ENCODE measurements at places on chromosomes 11 and 22.

DNA sequence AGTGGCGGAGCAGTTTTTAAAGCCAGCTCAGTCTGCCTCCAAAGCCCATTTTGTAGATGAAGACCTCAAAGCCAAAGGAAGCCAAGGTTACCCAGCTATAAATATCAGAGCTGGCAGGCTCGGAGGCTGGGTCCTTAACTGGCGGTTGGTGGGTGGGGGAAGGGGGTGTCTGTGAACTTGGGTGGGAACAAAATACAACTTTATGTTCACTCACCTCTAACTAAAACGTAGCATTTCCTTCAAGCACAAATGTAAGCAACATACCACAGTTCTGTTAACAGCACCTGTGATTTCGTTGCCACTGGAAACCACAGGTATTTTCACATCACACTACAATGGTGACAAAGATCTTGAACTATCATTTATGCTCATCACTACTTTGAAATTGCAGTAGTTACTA, 99.7 kb upstream of the SYT13 start:
- DNase-seq: no peak

DNA sequence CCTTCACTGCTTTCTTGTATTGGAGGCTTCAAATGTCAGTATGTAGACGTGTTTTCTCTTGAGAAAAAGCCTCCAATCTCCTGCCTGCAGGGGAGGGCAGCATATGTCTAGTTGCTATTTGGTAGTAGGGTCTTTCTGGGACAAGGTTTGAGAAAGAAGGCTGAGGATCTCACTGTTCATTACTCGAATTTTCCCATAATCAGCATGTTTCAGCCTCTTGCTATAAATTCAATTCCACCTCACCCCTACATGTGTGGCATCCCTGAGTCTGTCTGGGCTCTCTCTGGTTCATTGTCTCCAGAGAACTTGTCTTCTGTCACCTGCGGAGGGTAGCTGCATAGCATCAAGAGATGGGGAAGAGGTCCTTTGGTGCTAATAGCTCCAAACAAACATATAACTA, 19.5 kb upstream of the CCDC83 start:
- no peak for DNase-seq

GRCh38 chr11:12185914-12186313, 75.5 kb downstream of the MICAL2 start:
- DNase-seq: no peak

GRCh38 chr22:20663941-20664593, 109.8 kb upstream of the SERPIND1 start:
- no peak for DNase-seq

DNA sequence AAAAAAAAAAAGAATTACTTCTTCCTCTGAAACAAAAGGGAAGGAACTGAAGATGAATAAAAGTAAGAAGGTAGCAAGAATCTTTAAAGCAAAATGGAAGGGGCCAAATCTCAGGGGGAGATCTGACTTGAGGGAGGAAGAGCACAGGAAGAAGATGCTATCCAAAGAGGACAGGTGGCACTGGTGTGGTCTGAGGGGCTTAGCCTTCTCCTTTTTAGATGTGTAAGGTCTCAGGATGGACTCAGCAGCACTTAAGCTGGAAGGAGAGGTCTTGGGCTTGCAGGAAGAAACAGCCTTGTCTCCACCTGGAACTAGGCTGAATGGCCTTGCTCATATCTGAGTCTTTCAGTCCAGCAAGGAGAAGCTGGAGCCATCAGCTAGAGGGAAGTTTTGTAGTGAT, 5.0 kb upstream of the RNF169 start:
- no peak for DNase-seq

DNA sequence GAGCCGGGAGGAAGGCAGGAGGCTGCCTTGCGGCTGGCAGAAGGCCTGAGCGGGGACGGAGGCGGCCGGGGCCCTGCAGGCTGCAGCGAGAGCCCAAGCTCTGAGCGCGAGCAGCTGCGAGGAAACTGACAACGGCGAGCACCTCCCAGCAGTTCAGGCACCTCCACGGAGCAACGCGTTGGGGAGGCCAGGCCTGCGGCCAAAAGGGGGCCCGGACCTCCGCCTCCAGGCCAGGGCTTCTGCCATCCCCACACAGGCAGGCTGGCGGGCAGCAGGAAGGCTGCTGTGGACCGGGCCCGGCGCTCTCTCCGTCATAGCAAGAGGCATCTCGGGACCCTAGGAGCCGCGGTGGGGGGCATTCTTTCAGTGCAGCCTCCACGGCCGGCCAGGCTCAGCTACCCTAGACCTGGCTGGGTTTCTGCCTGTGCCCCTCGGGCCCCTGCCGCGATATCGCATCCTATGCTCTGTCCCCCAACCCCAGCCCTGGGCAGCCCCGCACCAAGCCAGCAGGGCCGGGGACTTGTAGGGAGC, 22.9 kb upstream of the SLC22A12 start:
- DNase-seq: no peak

DNA sequence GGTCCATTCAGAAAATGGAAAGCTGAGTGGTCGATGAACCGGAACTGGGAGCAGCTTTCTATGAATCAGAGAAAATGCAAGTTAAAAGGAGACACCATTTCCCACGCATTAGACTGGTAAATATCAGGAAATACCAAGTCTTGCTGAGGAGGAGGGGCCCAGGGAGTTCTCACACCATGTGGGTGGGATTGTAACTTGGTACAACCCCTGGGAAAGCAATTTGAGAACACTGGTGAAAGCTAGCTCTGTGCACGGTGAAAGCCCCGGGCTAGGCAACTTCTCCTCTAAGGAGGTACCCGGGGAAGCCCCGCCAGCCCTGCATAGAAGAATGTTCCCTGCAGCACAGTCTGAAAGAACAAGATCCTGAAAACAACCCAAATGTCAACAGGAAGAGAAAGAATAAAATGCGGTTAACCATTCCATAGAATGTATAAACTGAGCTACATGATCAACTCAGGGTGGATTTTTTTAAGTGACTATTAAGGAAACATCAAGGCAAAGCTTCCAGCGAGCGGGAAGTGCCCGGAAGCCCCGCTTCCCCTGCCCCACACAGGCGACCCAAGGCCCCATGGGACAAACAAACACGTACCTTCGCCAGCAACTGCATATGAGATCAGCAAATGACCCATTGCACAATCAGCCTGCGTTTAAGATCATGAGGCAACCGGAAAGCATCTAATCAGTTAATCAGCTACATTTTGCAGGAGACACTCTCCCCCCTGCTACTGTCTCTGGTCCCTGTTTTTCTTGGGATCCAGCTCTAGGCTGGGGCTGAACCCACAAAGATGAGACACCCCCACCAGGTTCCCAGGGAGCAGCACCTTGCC, 11.3 kb downstream of the SHANK2 start:
- peak; percentile 92 for DNase-seq

DNA sequence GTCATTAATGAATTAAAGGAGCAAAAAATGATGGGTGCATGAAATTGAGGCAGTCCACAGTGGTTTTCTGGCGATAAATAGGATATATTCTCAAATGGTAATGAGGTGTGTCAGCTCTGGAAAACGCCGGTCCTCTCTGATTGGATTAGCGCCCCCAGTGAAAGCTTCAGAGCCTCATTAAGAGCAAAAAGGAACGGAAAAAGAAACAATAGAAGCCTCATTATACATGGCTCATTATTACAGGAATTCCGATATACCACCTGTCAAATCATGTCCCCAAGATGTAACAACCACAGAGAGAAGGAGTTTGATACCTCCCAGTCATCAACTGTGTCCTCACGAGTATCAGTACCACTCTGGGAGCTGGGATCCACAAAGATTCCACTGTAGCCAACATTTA, 175.7 kb upstream of the PITPNB start:
- no peak for DNase-seq

DNA sequence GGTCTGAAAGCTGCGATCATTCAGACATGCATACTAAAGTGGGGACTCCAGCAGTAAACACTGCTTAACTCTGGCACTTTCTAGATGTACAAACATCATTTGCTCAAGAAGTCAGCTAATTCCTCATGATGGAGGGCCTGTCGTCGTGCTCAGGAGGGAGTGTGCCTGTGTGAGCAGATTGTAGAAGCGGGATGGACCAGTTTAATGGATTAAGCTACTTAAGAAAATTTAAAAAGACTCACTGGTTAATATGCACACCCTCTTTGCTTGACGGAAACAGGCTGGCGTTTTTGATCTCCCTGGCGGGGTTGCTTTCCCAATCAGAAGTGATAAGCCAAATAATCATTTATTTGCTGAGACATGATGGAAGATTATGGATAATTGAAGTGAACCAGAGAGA, 79.0 kb downstream of the LDLRAD3 start:
- no peak for DNase-seq
